ENCODE measurements at places on chromosomes 2 and 18. TPM values are rescaled to one million over a fixed set of nuclear protein-coding genes. Genes with fewer than 3 reads are reported as not detected.

GRCh38 chr2:19361325-19361990 is 3.0 kb upstream of the OSR1 start:
- no peak for DNase-seq
- H3K4me1 ChIP-seq = peaks cover 27% of the 10 kb centered on the region
- H3K27ac ChIP-seq = no peak overlapping the region
- no peaks in the 10 kb centered on the region for H3K36me3 ChIP-seq

The MROH2A gene
- not detected for total RNA-seq

DNA sequence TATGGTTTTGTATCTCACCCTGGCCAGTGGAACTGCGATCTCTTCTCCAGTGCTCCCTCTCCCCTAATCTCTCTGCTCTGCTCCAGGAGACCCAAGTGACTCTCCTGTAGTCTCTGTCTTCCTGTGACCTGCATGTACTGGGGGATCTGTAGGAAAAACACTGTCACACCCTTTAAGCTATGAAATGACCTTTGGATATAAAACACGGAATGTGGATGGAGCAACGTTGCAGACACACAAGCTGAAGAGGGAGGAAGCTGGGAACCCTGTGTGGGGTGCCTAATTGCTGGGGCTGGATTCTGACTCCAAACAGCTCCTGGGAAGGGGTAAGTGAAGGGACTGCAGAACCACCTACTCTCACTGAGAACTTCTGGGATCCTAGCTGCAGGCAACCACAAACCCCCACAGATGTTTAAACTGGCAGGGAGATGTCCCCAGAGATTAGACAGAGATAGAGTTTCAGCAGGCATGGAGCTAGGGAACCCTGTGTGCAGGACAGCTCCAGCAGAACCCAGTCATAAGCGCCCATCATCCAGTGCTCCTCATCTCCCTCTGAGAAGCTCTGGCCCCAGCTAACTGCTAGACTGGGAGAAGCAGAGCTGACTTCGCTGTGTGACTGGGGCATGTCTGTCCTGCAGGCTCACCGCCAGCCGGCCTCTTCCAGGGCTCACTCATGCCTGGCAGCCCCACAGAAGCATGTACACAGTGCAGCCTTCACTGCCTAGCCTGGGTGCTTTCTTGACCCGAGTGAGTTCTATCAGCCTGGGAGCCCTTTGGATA is 482.7 kb upstream of the SETBP1 start:
- no peak overlapping the region for H3K27ac ChIP-seq
- no peaks in the 10 kb centered on the region for H3K4me1 ChIP-seq
- H3K4me3 ChIP-seq = no peak overlapping the region
- H3K36me3 ChIP-seq = no peaks in the 10 kb centered on the region
- DNase-seq = no peak

The KIF3C gene
- 38.7 TPM for total RNA-seq

- no peak overlapping the region for H3K27ac ChIP-seq
- peak; percentile 57 for DNase-seq
- H3K4me1 ChIP-seq = no peaks in the 10 kb centered on the region
- no peaks in the 10 kb centered on the region for H3K36me3 ChIP-seq
- H3K4me3 ChIP-seq = no peak overlapping the region
- H3K27me3 ChIP-seq = no peaks in the 10 kb centered on the region
These were observed 76.6 kb downstream of the COBLL1 start for GRCh38 chr2:164764996-164765395.
